ENCODE measurements at places on chromosomes 16 and 17.

- H3K27me3 ChIP-seq = no peaks in the 10 kb centered on the region
- H3K4me3 ChIP-seq = peak overlapping the region; percentile 7
- peak overlapping the region; percentile 69 for H3K27ac ChIP-seq
- peaks cover 12% of the 10 kb centered on the region for H3K4me1 ChIP-seq
- no peaks in the 10 kb centered on the region for H3K36me3 ChIP-seq
These were observed 12.4 kb downstream of the TAT start for GRCh38 chr16:71564335-71564967.

GRCh38 chr16:17777408-17777863 is 306.7 kb upstream of the XYLT1 start:
- no peak overlapping the region for H3K4me3 ChIP-seq
- H3K4me1 ChIP-seq = no peaks in the 10 kb centered on the region
- no peaks in the 10 kb centered on the region for H3K27me3 ChIP-seq
- H3K36me3 ChIP-seq = no peaks in the 10 kb centered on the region

DNA sequence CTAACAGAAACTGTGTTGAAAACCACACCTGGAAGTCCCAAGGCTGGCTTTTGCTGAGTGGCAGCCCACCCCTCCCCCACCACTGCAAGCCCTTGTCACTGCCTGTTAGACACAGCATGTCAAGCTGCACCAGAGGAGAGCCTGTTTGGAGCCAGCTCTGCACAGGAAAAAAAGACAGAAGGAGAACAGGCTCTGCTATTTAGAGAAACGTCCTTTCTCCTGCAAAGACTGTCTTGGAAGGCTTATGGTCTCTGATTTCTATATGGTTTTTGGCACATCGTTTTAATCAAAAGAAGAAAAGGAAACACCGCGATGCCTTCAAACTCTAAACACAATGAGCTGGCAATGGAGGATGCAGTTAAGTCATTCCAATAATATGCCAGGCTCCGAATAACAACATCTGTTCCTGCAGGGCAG is 275.5 kb downstream of the MAP2K4 start:
- no peaks in the 10 kb centered on the region for H3K27me3 ChIP-seq
- no peak overlapping the region for H3K4me3 ChIP-seq
- H3K36me3 ChIP-seq = no peaks in the 10 kb centered on the region

DNA sequence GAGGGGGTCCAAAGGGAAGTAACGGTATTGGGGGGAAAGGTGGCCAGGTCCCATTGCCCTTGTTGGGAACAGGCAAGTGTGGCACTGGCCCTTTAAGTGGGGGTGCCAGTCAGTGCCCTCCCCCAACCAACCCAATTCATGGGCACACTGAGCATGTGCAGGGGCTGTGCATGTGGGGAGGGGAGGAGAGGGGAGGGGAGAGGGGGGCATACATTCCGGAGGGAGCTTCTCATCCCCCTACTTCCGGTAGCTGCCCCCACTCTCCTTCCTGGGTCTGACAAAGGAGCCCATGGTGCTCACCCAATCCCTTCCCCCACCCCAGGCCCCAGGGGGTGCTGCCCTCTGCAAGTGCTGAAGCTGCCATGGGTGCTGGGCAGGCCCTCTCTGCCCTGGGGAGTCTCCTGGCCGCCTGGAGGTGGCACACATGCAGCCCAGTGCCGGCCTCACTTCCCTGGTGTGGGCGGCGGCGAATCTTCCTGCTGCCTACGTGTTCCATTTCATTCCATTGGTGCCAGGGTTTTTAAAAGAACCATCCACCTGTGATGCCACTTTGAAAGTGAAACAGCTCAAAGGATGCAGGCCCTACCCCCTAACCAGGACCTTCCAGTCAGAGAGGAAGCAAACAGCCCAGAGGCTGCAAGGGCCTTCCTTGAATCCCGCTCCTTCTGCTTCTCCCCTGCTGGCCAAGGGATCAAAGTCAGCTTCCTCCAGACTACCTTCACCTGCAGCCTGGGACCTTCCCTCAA is 11.0 kb downstream of the HEXIM2 start:
- peak overlapping the region; percentile 17 for H3K27ac ChIP-seq
- no peaks in the 10 kb centered on the region for H3K27me3 ChIP-seq
- DNase-seq = peak; percentile 21

DNA sequence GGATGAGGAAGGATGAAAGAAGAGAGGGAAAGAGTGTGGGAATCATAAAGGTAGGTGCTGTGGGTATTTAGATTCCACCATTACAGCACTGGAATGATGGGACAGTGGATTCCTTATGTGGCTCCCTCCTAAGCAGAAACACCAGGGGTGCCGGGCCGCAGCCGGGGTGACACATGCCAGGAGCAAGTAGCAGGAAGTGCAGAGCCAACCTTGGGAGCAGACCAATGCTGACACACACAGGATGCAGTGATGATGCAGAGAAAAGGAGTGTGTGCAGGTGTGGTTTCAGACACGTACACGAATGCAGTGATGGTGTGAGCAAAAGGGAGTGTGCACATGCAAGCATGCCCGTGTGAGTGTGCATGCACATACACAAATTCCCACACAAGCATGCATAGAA is 338.0 kb downstream of the SLC39A11 start:
- H3K4me1 ChIP-seq = no peaks in the 10 kb centered on the region
- no peak overlapping the region for H3K4me3 ChIP-seq
- H3K27ac ChIP-seq = no peak overlapping the region
- no peak for DNase-seq
- no peaks in the 10 kb centered on the region for H3K36me3 ChIP-seq
- H3K27me3 ChIP-seq = no peaks in the 10 kb centered on the region

DNA sequence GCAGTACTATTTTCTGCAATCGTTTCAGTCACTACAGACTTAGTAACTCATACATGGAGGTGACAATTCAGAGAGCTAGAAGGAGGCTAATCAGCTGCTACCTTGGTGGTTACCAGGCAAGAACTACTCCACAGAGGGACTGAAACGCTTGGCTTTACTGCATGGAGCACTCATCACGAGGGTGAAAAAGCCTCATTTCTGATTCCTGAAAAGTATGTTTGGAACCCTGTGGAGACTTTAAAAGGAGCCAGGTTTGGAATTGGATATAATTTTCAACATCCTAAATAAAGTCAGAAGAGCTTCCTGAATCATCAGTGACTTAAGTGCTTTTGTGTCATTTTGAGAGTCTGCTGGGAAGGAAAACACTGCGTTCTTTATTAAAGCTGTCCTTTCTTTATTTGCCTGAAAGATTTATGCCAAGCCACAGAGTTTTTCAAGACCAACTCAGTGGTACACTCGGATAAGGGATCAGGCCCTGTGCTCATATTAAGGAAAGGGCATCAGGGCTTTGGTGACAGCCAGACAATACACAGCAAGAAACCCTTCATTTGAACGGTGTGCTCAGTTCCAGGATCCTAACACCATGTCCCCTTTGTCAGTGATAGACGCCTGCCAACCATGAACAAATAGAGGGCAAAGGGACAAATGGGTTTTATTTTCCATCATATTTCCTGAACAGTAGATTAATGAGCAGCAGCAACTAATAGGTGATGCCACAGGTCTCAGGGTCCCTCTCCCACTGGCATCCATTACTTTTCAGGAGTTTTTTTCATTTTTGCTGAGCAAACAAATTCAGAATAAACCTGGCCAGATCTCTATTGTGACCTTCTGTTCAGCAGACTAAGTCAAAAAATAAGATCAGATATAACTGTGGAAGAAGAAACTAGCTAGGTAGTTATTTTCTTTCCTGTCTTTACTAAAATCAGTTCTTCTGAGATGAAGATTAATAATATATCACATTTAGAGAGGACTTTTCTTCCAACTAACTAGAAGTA is 80.5 kb upstream of the CLEC18B start:
- H3K27ac ChIP-seq = no peak overlapping the region
- no peaks in the 10 kb centered on the region for H3K27me3 ChIP-seq
- no peak for DNase-seq
- H3K4me3 ChIP-seq = no peak overlapping the region
- H3K4me1 ChIP-seq = peaks cover 2% of the 10 kb centered on the region

GRCh38 chr17:73620414-73620813 is 23.8 kb downstream of the SDK2 start:
- no peak for DNase-seq
- no peak overlapping the region for H3K27ac ChIP-seq
- no peak overlapping the region for H3K4me3 ChIP-seq
- no peaks in the 10 kb centered on the region for H3K4me1 ChIP-seq
- H3K36me3 ChIP-seq = no peaks in the 10 kb centered on the region

DNA sequence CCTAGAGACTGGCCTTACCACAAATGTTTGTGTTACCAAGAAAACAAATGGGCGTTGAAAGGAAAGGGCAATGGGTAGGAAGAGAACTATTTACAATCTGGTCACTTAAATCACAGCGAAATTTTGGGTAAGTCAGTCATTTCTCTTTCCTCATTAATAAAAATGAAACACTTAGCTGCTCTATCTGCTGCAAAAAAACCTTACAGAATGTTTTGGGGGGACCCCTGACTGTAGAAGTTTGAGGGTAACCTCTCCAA is 742 bp upstream of the NUTF2 start:
- H3K4me1 ChIP-seq = peaks cover 52% of the 10 kb centered on the region
- peak overlapping the region; percentile 80 for H3K27ac ChIP-seq
- no peak for DNase-seq
- H3K36me3 ChIP-seq = no peaks in the 10 kb centered on the region
- peak overlapping the region; percentile 86 for H3K4me3 ChIP-seq
- H3K27me3 ChIP-seq = no peaks in the 10 kb centered on the region

GRCh38 chr17:82519971-82520903 is 705 bp downstream of the FOXK2 start:
- peak overlapping the region; percentile 42 for H3K27ac ChIP-seq
- peaks cover 50% of the 10 kb centered on the region for H3K4me1 ChIP-seq
- peak; percentile 44 for DNase-seq
- no peaks in the 10 kb centered on the region for H3K36me3 ChIP-seq
- H3K4me3 ChIP-seq = peak overlapping the region; percentile 59

GRCh38 chr17:48582750-48583069 is 4.6 kb upstream of the HOXB4 start:
- H3K4me3 ChIP-seq = no peak overlapping the region
- peaks cover 54% of the 10 kb centered on the region for H3K4me1 ChIP-seq
- no peak overlapping the region for H3K27ac ChIP-seq
- H3K36me3 ChIP-seq = no peaks in the 10 kb centered on the region
- DNase-seq = no peak

GRCh38 chr17:7995724-7996123 is 6.7 kb upstream of the GUCY2D start:
- no peak overlapping the region for H3K27ac ChIP-seq
- H3K36me3 ChIP-seq = no peaks in the 10 kb centered on the region
- peaks cover 5% of the 10 kb centered on the region for H3K4me1 ChIP-seq
- no peak for DNase-seq

- no peak for DNase-seq
- H3K4me3 ChIP-seq = no peak overlapping the region
- H3K4me1 ChIP-seq = peaks cover 23% of the 10 kb centered on the region
- no peaks in the 10 kb centered on the region for H3K36me3 ChIP-seq
- H3K27me3 ChIP-seq = no peaks in the 10 kb centered on the region
These were observed 38.9 kb upstream of the SNN start for GRCh38 chr16:11629071-11630030.

- H3K4me1 ChIP-seq = no peaks in the 10 kb centered on the region
- no peaks in the 10 kb centered on the region for H3K27me3 ChIP-seq
- no peak for DNase-seq
- H3K4me3 ChIP-seq = no peak overlapping the region
- peaks cover 46% of the 10 kb centered on the region for H3K36me3 ChIP-seq
- no peak overlapping the region for H3K27ac ChIP-seq
These were observed 11.8 kb upstream of the ITGAE start for GRCh38 chr17:3812771-3813170.

GRCh38 chr17:82177761-82178498 is 34.7 kb downstream of the CCDC57 start:
- H3K27me3 ChIP-seq = no peaks in the 10 kb centered on the region
- DNase-seq = no peak
- H3K4me3 ChIP-seq = no peak overlapping the region
- peaks cover 2% of the 10 kb centered on the region for H3K36me3 ChIP-seq
- no peaks in the 10 kb centered on the region for H3K4me1 ChIP-seq

GRCh38 chr16:64648282-64648681 is 473.6 kb downstream of the CDH11 start:
- no peaks in the 10 kb centered on the region for H3K36me3 ChIP-seq
- H3K27ac ChIP-seq = no peak overlapping the region
- DNase-seq = no peak
- no peaks in the 10 kb centered on the region for H3K27me3 ChIP-seq
- no peaks in the 10 kb centered on the region for H3K4me1 ChIP-seq

GRCh38 chr16:86044241-86044671 is 145.3 kb downstream of the IRF8 start:
- peaks cover 15% of the 10 kb centered on the region for H3K4me1 ChIP-seq
- H3K4me3 ChIP-seq = no peak overlapping the region
- H3K27ac ChIP-seq = no peak overlapping the region
- no peaks in the 10 kb centered on the region for H3K27me3 ChIP-seq

DNA sequence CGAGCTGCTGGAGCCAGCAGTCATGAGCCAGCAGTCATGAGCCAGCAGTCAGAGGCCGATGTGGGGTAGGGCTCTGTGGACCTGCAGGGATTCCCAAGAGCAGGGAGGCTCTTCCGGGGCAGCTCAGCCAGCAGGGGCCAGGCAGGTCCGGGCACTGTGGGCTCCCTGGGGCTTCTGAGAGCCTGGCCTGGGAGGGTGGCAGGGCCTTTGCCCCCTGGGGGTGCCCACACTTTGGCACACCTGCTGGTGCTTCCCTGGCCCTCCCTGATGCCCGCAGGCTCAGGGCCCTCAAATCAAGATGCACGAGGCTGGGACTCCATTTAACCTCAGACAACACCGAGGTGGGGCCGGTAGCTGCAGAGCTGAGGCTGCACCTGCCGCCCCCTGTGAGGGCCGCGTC is 18.1 kb downstream of the SOX8 start:
- no peak overlapping the region for H3K27ac ChIP-seq
- DNase-seq = no peak
- no peaks in the 10 kb centered on the region for H3K27me3 ChIP-seq
- H3K36me3 ChIP-seq = no peaks in the 10 kb centered on the region
- H3K4me3 ChIP-seq = no peak overlapping the region
- peaks cover 65% of the 10 kb centered on the region for H3K4me1 ChIP-seq

DNA sequence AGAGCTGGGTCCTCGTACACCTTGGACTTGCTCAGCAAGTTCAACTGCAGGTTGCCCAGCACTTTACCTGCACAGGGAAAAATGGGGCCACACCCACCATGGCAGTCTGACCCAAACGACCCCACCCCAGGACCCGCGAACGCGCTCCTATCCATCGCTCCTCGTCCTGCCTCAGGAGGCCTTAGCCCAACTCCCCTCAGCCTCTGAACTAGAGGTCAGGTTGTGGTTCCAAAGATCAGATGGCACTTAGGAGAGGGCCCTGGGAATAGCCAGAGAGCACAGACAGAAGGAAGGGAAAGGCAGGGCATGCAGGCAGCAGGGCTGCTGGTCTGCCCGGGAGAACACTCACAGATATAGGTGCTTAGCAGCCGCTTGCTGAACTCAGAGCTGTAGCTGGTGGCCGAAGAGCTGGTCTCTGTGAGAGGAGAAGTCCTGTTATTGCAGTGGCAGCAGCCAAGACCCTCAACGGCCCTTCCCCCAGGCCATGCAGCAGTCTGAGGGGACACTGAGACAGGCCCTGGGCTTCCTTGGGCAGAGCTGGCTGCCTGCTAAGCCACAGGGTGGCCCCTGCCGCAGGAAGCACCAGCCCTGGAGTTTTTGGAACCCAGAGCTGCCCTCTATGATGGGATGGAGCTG is 6.9 kb downstream of the ZACN start:
- peaks cover 71% of the 10 kb centered on the region for H3K36me3 ChIP-seq
- H3K4me1 ChIP-seq = no peaks in the 10 kb centered on the region
- H3K27me3 ChIP-seq = no peaks in the 10 kb centered on the region
- DNase-seq = no peak

All from CD4-positive, alpha-beta memory T cell (primary cell).